NCI-H526 treated with DMSO at 0.1 percent for 48 hours (cell line): ENCODE measurements at places on chromosomes 7 and 10.

DNA sequence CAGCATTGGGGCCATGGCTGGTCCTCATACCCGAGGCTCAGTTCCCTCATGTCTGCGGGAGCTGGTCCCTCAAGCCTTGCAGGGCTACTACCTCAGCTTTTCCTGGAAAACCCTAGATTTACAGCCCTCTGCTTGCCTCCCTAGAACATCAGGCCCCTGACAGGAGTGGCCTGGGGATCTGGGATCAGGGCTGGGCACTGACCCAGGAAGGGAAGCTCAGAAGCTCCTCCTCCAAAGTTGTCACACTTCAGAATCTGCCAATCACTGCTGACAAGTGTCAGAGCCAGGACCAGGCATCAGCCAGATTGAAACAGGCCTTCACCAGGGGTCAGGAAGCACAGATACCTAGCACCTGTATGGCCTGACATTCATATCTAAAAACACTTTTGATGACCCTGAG lies 115.2 kb downstream of the GRID1 start:
- no peak for DNase-seq

GRCh38 chr7:43767311-43767710 lies 8.8 kb downstream of the BLVRA start:
- no peak for DNase-seq

GRCh38 chr10:126203746-126204145 lies 184.5 kb downstream of the ADAM12 start:
- no peak for DNase-seq

DNA sequence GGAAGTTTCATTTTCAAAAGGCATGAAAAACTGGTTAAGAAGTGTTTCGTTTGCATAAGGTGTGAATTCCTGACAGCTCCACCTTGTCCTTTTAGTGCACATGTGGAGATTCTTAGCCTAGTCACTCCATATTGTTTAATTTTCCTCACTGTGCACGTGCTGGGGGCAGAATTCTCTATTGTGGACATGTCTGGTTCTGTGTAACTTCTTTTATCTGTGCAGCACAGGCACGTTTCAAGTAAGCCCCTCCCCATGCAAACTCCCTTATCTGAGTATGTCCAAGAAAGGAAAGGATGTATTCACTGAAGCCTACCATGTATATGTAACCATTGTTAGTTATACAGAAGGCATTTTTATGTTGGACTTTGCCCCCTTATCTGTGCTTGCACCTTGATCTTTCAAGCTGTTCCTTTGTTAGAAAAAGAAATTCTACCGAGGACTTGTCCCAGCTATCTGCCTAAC lies 1346.3 kb downstream of the REEP3 start:
- no peak for DNase-seq
